ENCODE measurements at places on chromosomes 6 and 20.

- H3K4me3 ChIP-seq, result no peak overlapping the region
- H3K4me1 ChIP-seq, result no peaks in the 10 kb centered on the region
- H3K27me3 ChIP-seq, result no peaks in the 10 kb centered on the region
- H3K36me3 ChIP-seq, result peaks cover 2% of the 10 kb centered on the region
- DNase-seq, result no peak
Measured at GRCh38 chr6:167906899-167907298, 80.2 kb downstream of the AFDN start.

DNA sequence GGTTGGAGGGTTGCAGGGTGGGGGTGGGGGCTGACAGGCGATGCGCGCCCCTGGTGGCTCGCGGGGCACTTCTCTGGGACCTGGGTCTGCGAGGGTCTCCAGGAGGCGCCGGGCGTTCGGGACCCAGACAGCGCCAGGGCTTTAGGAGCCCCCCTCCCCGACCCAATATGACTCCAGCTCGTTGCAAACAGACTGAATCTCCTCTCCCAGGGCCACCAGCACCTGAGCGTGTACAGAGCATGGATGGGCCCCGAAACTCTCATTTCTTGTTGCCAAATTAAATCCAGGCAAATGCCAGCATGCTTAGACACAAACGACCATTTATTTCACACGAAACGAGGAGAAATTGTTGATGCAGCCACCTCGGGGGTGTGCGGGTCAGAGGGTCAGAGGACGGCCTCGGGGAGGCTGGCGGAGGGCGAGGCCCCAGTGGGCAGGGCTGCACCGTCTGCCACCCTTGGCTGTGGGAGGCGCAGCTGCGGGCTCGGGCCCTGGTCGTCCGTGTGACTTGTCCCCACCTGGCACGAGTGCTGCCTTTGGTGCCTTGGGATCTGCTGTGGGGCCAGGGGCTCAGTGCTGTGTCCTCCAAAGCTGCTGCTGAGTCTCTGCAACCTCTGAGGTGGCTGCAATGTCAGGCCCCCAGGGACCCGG, 20.9 kb upstream of the GATA5 start:
- no peak for DNase-seq
- H3K36me3 ChIP-seq, result no peaks in the 10 kb centered on the region
- no peak overlapping the region for H3K27ac ChIP-seq
- peaks cover 9% of the 10 kb centered on the region for H3K4me1 ChIP-seq
- H3K4me3 ChIP-seq, result no peak overlapping the region

- H3K36me3 ChIP-seq, result no peaks in the 10 kb centered on the region
- peak; percentile 17 for DNase-seq
- peak overlapping the region; percentile 91 for H3K4me3 ChIP-seq
- H3K27ac ChIP-seq, result peak overlapping the region; percentile 72
- H3K27me3 ChIP-seq, result no peaks in the 10 kb centered on the region
Measured at GRCh38 chr20:53609491-53610445, 16.1 kb upstream of the ZNF217 start.

DNA sequence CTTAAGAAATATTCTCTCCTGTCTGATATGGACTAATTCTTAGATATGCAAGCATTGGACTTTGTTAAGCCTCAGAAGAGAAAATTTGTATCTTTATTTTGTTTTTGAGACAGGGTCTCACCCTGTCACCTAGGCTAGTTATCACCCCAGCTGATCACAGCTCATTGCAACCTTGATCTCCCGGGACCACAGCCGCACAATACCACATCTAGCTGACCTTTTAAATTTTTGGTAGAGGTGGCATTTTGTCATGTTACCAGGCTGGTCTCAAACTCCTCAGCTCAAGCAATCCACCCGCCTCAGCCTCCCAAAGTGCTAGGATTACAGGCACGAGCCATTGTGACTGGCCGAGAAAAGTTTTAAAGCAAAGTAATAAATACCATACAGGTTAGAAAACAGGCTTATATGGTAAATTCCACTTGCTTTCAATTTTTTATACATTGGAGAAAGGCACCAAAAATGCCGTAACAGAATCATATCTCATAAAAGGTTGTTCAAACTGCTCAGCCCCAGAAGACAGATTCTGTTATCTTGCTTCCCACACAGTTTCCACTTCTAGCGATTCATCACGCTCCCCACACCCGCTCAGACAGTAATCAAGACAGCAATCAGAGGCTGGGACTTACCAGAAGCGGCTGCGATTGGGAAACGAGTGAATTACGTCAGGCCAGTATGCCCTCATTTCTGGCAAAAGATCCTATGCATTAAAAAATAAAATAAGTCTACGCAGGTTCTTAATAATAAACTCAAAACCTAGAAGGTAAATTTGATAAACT, 13.8 kb downstream of the RNASET2 start:
- H3K27me3 ChIP-seq, result no peaks in the 10 kb centered on the region
- peak overlapping the region; percentile 26 for H3K4me3 ChIP-seq
- DNase-seq, result peak; percentile 38
- H3K4me1 ChIP-seq, result peaks cover 23% of the 10 kb centered on the region
- H3K36me3 ChIP-seq, result peaks cover 70% of the 10 kb centered on the region
- H3K27ac ChIP-seq, result peak overlapping the region; percentile 60

GRCh38 chr6:150541576-150541975, 58.1 kb upstream of the PLEKHG1 start:
- no peaks in the 10 kb centered on the region for H3K4me1 ChIP-seq
- DNase-seq, result no peak
- H3K27me3 ChIP-seq, result peaks cover 9% of the 10 kb centered on the region
- H3K4me3 ChIP-seq, result no peak overlapping the region

GRCh38 chr6:138593124-138593877, 94.0 kb upstream of the NHSL1 start:
- peak; percentile 64 for DNase-seq
- no peak overlapping the region for H3K27ac ChIP-seq

- no peaks in the 10 kb centered on the region for H3K36me3 ChIP-seq
- H3K27ac ChIP-seq, result no peak overlapping the region
- no peak overlapping the region for H3K4me3 ChIP-seq
- peaks cover 3% of the 10 kb centered on the region for H3K27me3 ChIP-seq
- DNase-seq, result no peak
Measured at GRCh38 chr20:24461848-24462247, 7.6 kb upstream of the SYNDIG1 start.

DNA sequence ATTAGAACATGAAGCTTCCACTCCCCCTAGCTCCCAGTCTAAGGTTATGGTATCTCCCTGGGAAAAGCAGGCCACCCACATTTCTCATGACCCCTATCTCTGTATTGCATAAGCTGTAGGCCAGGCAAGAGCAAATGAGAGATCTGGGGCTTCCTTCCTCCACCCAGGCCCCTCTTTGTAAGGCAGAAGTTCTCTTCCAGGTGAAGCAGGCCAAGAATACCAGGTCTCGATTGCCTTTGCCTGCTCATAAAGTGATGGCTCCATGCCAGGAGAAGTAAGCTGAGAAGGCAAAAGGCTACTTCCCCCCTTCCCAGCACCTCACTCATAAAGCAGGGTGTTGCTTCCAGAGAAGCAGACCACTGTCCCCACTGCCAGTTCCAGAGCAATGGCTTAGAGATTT, 144.1 kb upstream of the KCNK16 start:
- DNase-seq, result no peak
- no peak overlapping the region for H3K27ac ChIP-seq
- H3K4me3 ChIP-seq, result no peak overlapping the region
- H3K27me3 ChIP-seq, result no peaks in the 10 kb centered on the region

All from CD4-positive, CD25-positive, alpha-beta regulatory T cell (primary cell).